Central memory CD8-positive, alpha-beta T cell (primary cell): ENCODE measurements at places on chromosomes 5 and 9.
A peak's percentile ranks its signal among the peaks of the same experiment; 100 is the strongest.

GRCh38 chr5:863244-863805 is 12.5 kb upstream of the ZDHHC11 start:
- peaks cover 10% of the 10 kb centered on the region for H3K4me1 ChIP-seq
- DNase-seq: no peak
- H3K27ac ChIP-seq: no peak overlapping the region

- H3K4me1 ChIP-seq: no peaks in the 10 kb centered on the region
- no peak overlapping the region for H3K27ac ChIP-seq
Measured at GRCh38 chr9:77546376-77546950, 101.7 kb downstream of the GNA14 start.

GRCh38 chr9:104339692-104340091 is 164.4 kb upstream of the OR13F1 start:
- no peaks in the 10 kb centered on the region for H3K36me3 ChIP-seq
- H3K4me1 ChIP-seq: no peaks in the 10 kb centered on the region
- DNase-seq: no peak
- H3K4me3 ChIP-seq: no peak overlapping the region

DNA sequence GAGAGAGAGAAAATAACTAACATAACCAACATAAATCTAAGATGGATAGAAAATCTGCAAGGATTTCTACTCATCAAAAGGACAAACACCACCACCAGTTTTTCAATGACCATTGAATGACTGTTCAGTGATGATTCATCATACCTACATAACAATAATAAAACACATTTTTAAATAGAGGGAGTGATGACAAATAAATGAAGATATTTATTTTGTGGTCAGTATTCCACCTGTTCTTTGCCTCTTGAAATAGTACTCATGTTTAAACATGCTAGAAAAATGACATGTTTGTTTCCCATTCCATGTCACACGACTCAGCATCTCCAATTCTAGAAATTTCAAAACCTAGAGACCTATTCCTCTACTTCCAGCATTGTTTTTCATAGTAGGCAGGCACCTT is 34.6 kb upstream of the ADAMTS16 start:
- no peak overlapping the region for H3K4me3 ChIP-seq
- no peak overlapping the region for H3K27ac ChIP-seq
- no peak for DNase-seq
- H3K4me1 ChIP-seq: no peaks in the 10 kb centered on the region

DNA sequence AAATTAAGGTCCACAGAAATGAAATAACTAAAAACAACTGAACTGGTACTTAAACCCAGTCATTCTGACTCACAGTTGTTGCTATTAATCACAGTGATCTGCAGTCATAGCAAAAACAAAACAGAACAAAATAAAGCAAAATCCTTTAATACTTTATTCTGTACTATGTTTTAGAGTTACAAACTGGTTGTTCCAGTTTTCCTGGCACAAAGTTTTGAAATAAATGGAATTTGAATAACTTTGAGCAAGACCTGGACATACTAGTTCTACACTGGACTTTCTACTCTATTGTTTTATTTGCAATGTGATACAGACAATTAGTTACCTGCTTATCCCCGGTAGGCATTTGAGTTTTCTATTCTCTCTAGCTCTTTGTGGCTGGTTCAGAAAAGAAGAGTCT is 147.9 kb downstream of the DMRT2 start:
- no peaks in the 10 kb centered on the region for H3K4me1 ChIP-seq
- H3K4me3 ChIP-seq: no peak overlapping the region
- H3K27me3 ChIP-seq: no peaks in the 10 kb centered on the region
- H3K36me3 ChIP-seq: peaks cover 2% of the 10 kb centered on the region

DNA sequence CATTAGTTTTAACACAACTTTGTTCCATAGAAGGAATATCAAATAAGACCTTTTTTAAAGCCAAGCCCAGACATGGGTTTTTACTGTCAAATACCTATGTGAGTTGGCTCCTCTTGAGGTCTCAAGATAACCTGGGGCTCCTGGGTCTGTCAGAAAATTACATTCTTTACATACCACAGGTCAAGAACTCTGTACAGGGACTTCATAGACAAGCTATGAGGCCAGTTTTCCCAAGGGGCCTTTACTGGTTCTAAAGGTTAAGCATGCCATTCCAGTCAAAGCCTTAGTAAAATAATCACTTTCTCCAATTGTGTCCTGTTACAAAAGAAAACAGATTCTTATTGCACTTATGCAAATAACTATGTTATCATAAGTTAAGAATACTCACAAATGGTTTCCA is 15.5 kb upstream of the SMC2 start:
- no peaks in the 10 kb centered on the region for H3K36me3 ChIP-seq
- no peak for DNase-seq
- no peak overlapping the region for H3K4me3 ChIP-seq
- H3K4me1 ChIP-seq: no peaks in the 10 kb centered on the region

GRCh38 chr5:113112435-113112834 is 135.8 kb downstream of the DCP2 start:
- no peak overlapping the region for H3K27ac ChIP-seq
- no peaks in the 10 kb centered on the region for H3K4me1 ChIP-seq
- no peaks in the 10 kb centered on the region for H3K36me3 ChIP-seq
- no peaks in the 10 kb centered on the region for H3K27me3 ChIP-seq

- DNase-seq: no peak
- no peak overlapping the region for H3K4me3 ChIP-seq
- no peaks in the 10 kb centered on the region for H3K4me1 ChIP-seq
- H3K27ac ChIP-seq: no peak overlapping the region
- no peaks in the 10 kb centered on the region for H3K27me3 ChIP-seq
- H3K36me3 ChIP-seq: peaks cover 2% of the 10 kb centered on the region
Measured at GRCh38 chr9:75233011-75233410, 144.7 kb downstream of the OSTF1 start.

DNA sequence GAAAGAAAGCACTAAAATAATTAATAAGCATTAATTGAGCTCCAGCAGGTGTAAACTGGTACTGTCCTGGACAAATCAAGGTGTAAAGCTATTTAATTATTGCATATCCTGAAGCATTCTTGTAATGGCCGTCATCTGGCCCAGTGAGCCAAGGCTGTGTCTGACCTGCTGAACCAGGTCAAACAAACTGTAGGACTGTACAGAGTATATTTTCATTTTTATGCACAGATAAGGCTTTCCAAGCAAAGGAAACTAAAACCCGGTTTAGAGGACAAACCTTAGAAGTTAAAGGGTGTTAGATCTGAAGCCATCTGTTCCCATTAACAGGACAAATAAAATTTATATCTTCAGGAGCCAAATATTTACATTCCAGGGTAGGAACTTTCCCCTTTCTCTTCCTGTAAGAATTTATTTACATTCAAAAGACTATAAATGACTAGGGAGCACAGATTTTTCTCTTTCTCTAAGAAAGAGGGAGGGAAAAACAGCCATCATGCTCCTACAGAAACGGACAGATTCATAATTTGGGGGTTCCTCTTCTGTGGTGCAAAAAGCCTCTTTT is 69.8 kb downstream of the ESM1 start:
- H3K27me3 ChIP-seq: peaks cover 18% of the 10 kb centered on the region
- no peaks in the 10 kb centered on the region for H3K4me1 ChIP-seq
- no peak overlapping the region for H3K27ac ChIP-seq
- DNase-seq: no peak

DNA sequence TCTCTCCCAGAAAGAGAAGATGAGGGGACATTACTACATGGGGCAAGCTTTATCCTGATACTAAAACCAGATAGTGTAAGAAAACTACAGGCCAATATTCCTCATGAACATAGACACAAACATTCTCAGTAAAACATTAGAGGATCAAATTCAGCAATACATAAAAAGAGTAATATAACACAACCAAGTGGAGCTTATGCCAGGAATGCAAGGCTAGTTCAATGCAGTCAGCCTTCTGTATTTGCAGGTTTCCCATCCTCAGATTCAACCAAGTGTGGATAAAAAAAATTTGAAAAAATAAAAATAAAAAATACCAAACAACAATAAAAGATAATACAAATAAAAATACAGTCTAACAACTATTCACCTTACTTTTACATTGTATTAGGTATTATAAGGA is 31.3 kb downstream of the CCDC69 start:
- H3K4me3 ChIP-seq: no peak overlapping the region
- H3K4me1 ChIP-seq: peaks cover 58% of the 10 kb centered on the region
- H3K27me3 ChIP-seq: no peaks in the 10 kb centered on the region
- H3K27ac ChIP-seq: no peak overlapping the region
- no peak for DNase-seq

GRCh38 chr5:38831909-38832308 is 13.9 kb upstream of the OSMR start:
- H3K27me3 ChIP-seq: peaks cover 46% of the 10 kb centered on the region
- H3K4me3 ChIP-seq: no peak overlapping the region
- H3K27ac ChIP-seq: peak overlapping the region; percentile 47
- no peaks in the 10 kb centered on the region for H3K4me1 ChIP-seq
- peaks cover 4% of the 10 kb centered on the region for H3K36me3 ChIP-seq
- no peak for DNase-seq

DNA sequence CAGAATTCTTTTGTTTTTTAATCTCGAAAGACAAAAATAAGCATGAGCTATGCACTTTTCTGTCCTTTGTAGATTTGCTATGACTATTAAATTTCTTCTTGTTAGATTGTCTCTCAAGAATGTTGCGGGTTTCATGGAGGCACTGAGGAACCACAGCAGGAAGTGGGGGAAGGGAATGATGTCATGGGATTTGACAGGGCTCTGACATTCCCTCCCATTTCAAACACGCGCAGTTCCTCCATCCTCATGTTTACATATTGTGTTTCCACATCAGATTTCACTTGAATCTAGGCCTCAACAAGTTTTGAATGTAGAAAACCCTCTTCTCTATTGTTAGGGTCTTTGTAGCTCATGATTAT is 154.8 kb downstream of the PALM2AKAP2 start:
- H3K27ac ChIP-seq: no peak overlapping the region
- no peak overlapping the region for H3K4me3 ChIP-seq
- H3K27me3 ChIP-seq: peaks cover 25% of the 10 kb centered on the region
- no peak for DNase-seq
- H3K4me1 ChIP-seq: no peaks in the 10 kb centered on the region

DNA sequence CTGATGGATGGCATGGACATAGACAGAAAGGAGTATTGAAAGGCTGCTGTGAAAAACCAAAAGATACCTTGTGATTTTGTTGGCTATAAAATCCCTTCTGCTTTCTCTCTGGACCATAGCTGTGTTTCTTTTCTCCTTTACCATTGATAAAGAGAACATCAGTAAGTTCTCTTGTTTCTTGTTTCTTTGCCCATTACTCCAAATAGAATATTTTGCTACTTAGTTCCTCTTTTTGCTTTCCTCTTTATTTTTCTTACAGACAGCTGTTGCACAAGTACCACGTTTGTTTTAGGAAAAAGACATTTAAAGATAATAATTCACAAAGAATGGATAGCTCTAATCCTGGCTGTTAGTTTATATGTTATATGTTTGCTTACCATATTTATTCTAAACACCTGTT is 1129.2 kb downstream of the DTWD2 start:
- no peak overlapping the region for H3K27ac ChIP-seq
- no peaks in the 10 kb centered on the region for H3K36me3 ChIP-seq
- no peaks in the 10 kb centered on the region for H3K27me3 ChIP-seq
- DNase-seq: no peak

- H3K36me3 ChIP-seq: peaks cover 4% of the 10 kb centered on the region
- DNase-seq: no peak
- H3K27ac ChIP-seq: no peak overlapping the region
Measured at GRCh38 chr9:88925481-88925880, 65.8 kb upstream of the S1PR3 start.
